Lower lobe of right lung (tissue), 2 donors: ENCODE measurements at places on chromosomes 4 and X. TPM values are rescaled to one million over a fixed set of nuclear protein-coding genes. Genes with fewer than 3 reads are reported as not detected.

GRCh38 chrX:16022580-16023200, 100.7 kb upstream of the GRPR start:
- no peak for DNase-seq

DNA sequence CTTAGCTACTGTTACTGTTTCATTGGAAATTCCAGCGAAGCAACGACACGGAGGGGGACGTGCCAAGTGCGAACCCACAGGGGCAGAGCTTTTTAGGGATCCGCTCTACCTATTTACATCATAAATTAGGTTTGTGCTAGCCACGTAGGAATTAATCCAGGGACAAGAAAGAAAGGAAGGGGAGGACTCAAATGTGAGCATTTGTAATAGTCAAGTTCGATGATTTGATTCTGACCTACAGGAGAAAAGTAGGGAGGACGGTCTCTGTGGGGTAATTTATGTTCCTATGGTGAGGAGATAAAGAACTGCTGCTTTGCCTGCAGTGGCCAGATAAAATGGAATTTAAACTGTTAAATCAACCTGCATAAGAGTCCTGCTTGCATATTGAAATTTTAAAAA, 1.7 kb downstream of the INTS6L start:
- DNase-seq = no peak

GRCh38 chrX:97835969-97836368, 952.3 kb downstream of the RPA4 start:
- DNase-seq = no peak

GRCh38 chr4:123597586-123597985, 201.0 kb downstream of the SPRY1 start:
- no peak for DNase-seq

The GAB3 gene
- total RNA-seq = 17.4 TPM

The FAM149A gene
- 13.3 TPM for total RNA-seq

DNA sequence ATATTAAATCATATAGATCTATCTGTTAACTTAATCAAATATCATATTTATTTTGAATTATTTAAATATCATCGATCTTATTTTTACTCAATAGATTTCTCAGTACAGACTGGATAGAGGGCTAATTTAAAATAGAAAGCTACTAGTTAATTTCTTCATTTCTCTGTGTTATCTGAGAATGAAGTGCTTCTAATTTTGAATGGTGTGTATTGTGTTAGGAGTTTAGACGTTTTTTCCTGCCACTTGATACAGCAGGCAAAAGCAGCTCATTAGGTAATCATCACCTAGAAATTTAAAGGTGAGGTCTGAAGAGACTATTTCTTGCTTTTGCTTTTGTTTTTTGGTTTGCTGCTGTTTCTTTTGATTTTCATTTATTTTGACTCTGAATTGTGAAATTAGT, 948.8 kb upstream of the TENM3 start:
- no peak for DNase-seq

- DNase-seq = no peak
Observed at GRCh38 chr4:56892691-56893090, 15.0 kb upstream of the REST start.

DNA sequence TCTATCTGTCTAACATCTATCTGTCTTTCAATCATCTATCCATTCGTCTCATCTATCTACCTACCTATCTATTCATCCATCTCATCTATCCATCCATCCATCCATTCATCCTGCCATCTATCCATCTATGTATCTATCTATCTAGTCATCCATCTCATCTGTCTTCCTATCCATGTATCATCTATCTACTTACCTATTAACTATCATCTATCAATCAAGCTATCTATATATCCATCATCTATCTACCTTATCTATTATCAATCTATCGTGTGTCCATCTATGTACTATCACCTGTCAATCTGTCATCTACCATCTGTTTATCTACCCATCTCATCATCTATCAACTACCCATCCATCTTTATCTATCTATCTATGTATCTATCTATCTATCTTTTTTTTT, 217.7 kb downstream of the CRLF2 start:
- no peak for DNase-seq

The FGF5 gene
- not detected for total RNA-seq

The RPL34 gene
- 1,009 TPM for total RNA-seq
